ENCODE measurements at places on chromosomes 12 and 14.

- no peak for DNase-seq
Observed at GRCh38 chr14:53790731-53791500, 165.7 kb downstream of the BMP4 start.

DNA sequence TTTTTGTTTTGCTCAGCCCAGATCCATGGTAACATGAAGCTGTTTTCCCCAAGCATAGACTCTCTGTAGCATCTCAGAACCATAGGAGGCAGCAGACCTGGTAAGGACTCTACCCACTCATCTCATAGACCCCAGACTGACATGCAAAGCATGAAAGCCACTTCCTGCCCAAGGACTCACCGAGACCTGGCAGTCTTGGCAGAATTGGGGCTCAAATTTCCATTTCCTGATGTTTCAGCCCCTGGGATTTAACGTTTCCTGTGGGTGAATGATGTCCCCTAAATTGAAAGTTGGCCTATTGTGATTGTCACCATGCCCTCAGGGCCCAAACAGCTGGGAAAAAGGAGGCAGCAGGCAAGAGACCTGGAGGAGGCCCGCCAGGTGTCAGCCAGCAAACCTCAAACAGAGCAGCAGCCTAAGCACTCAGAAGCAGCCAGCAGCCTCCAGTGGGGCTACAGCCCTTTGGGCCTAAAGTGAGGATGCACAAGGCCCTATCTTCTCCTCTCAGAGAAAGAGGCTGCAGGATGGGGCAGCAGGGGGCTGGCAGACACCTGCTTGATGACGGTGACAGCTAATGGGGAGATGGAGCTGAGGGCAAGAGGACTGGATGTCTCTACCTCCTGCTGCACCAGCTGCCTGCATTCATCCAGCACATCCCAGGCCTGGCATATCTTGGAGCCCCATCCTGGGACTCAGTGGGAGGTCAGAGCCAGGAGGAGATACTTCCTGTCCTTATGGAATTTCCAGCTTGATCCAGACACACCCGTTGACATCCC is 8.5 kb downstream of the KRT85 start:
- DNase-seq: no peak

DNA sequence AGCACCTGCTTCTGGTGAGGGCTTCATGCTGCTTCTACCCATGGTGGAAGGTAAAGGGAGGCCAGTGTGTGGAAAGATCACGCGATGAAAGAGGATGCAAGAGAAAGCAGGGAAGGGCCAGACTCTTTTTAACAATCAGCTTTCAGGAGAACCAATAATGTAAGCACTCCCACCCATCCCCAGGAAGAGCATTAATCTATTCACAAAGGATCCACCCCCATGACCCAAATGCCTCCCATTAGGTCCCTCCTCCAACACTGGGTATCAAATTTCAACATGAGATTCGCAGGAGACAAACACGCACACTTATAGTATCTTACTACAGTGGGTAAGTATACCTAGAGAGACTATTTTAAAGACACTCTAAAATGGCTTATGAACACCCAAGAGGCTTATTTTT is 80.5 kb upstream of the TMCC3 start:
- no peak for DNase-seq

GRCh38 chr14:28661171-28661772 is 105.3 kb upstream of the FOXG1 start:
- DNase-seq: no peak

- DNase-seq: no peak
Observed at GRCh38 chr12:46174919-46175318, 93.9 kb downstream of the SLC38A1 start.

GRCh38 chr14:58138714-58139482 is 13.1 kb downstream of the ARMH4 start:
- DNase-seq: peak; percentile 68

GRCh38 chr12:101935890-101936746 is 58.7 kb downstream of the DRAM1 start:
- DNase-seq: no peak

DNA sequence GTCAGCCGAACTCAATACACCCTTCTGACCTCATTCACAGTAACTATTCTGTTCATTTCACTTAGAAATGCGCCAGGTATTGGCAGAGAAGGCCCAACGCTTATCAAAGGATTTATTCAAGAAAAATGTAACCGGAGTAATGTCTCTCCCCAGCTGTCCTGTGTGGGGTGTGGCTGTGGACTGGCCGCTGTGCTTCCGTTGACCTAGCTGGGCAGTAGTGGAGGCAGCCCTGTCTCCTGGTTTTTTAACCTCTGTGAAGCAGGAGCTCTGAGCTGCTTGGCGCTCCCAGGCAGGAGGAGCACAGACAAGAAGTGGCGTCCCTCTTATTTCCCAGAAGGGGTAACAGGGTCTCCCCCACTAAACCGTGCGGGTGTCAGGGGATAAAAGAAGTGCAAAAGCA is 85.2 kb downstream of the ESR2 start:
- DNase-seq: no peak

GRCh38 chr14:54470701-54471100 is 18.1 kb downstream of the GMFB start:
- no peak for DNase-seq

GRCh38 chr14:74979442-74980397 is 23.0 kb upstream of the EIF2B2 start:
- no peak for DNase-seq

DNA sequence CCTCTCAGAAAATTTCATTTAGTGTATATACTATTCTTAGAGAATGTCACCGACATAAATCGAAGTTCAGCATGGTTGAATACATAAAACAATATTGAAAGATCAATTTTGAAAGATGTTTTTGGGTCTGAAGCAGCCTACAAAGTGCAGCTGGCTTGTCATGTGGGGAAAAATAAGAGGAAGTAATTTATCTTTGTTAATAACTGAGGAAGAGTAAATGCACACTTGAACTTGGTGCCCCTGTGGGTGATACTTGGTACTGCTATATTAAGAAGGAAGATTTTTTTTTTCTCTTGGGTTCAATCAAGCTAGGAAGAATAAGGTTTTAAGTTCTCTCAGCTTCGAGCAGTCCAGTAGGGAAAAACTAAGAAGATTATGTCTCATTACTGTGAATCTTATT is 661.3 kb downstream of the RPL10L start:
- no peak for DNase-seq

DNA sequence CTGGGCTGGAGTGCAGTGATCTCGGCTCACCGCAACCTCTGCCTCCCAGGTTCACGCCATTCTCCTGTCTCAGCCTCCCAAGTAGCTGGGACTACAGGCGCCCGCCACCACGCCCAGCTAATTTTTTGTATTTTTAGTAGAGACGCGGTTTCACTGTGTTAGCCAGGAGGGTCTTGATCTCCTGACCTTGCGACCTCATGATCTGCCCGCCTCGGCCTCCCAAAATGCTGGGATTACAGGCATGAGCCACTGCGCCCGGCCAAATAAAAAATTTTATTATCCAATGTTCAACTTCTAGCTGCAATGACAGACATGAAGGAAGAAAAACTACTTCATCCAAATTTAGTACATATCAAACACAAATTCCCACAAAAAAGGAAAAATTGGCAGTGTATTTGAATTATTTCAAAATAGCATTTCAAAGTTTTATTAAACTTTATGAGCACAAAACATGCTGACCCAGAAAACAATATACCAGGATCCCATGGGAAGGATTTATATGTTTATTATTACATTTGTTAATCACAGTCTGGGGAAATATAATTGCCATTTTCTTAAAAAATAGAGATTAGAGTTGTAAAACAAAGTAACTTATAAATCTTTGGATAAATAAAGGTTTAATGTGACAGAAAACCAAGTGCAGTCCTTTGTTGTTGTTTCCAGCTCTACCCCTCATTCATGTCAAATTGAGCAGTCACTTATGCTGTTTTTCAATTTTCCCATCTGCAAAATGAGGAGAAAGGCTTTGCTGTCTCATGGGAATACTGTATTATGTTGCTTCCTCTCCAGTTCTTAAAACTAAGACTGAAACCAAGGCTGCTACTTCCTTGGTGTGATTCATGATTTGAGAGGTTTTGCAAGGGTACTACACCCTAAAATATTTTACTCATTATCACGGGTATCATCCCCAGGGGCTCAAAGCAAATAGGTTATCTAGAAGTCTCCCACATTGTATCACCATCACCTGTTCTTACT is 155.2 kb upstream of the AVPR1A start:
- no peak for DNase-seq

GRCh38 chr14:63268771-63269170 is 50.0 kb downstream of the GPHB5 start:
- DNase-seq: no peak

- no peak for DNase-seq
Observed at GRCh38 chr14:104549536-104550339, 29.8 kb upstream of the C14orf180 start.

- peak; percentile 75 for DNase-seq
Observed at GRCh38 chr12:122080149-122081082, 1.9 kb downstream of the MLXIP start.

DNA sequence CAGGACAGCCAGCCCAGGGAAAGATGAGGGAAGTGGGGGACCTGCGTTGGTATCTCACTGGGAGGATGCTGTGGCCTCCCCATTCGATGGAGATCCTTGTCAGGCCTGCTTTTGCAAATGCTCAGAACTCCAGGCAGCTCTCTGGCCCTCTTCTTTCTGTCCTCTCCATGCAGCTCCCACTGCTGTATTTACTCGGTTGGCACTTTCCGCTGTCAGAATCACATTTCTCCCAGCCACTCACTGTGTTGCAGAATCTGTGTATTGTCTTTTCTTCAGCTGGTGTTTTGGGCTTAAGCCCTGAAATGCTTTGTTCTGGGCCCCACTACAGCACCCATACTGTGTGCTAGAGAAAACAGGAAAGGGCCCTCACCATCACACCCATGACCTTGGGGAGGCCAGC is 401.1 kb downstream of the RGS6 start:
- DNase-seq: no peak

- DNase-seq: no peak
Observed at GRCh38 chr12:132734206-132734605, 23.6 kb downstream of the PGAM5 start.

DNA sequence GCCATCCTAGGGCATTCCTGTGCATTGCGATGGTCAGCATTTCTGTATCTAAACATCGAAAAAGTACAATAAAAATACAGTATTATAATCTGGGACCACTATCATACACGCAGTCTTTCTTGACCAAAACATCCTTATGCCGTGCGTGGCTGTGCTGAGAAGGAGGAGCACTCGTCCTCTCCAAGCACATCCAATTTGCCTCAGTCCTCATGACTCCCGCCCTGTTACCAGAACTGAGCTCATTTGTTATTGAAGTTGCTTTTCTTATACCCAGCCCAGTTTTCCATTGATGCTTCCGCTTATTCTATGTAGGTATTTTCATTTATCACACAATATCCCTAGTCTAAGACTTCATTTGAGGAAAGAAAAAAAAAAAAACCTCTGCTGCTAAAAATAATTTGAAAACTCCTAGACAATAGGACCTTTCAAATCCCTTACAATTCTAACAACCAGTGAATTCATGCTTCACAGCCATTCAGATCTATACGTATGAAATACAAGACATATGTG is 236.9 kb upstream of the PLEKHG7 start:
- DNase-seq: no peak

- no peak for DNase-seq
Observed at GRCh38 chr12:47722136-47722834, 3.0 kb downstream of the ENDOU start.

- no peak for DNase-seq
Observed at GRCh38 chr14:24632336-24632735, 1.7 kb downstream of the GZMB start.

DNA sequence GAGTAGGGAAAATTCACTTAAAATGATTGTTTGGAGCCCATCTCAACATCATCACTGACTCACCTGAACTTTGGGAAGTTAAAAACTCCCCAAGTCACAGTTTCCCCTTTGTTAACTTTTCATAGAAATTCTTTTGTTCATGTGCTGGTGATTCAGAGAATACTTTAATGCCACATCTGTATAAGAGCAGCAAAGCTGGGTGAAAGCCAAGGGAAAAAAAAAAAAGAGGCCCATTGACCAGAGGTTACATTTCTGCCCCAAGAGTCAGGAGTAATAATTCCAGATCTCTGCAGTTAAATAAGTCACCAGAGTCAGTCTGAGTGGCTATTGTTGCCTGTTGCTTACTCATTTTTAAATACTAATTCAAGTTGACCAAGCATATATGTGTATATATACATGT is 136.4 kb upstream of the LGR5 start:
- DNase-seq: no peak

GRCh38 chr12:124040291-124040690 is 67.3 kb downstream of the ZNF664 start:
- DNase-seq: no peak

DNA sequence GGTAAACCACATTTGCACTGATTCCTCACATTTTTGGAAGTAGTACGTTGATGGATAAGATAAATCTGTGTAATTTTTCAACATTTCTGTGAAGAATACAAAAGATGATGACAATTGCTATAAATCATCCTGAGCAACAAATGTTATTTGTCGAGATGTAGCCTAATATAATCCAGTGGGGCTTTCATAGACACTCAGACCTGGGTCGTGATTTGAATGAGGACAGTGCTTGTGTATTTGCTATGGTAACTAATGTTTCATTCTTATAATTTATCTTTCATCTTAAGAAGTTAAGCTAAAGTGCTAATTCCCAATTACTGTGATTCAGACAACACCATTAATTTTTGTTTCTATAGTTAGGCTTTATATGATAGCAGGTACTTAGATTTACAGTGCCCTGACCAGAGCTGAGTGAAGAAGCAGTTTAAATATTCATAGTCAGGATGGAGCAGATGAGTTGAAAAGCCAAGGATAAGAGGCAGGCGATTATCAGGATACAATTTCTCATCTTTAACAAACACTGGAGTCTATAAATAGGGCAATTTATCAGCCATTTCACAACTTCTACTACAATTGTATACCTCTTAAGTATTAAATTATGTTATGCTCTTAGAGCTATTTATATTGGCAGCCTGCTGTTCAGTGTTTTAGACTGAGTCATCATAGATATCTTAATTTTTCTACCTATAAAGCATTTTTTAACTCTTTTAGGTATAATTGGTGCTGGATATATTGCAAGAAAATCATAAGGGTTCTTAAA is 359.9 kb downstream of the TRHDE start:
- DNase-seq: no peak

GRCh38 chr14:52032204-52032801 is 36.6 kb downstream of the NID2 start:
- no peak for DNase-seq

DNA sequence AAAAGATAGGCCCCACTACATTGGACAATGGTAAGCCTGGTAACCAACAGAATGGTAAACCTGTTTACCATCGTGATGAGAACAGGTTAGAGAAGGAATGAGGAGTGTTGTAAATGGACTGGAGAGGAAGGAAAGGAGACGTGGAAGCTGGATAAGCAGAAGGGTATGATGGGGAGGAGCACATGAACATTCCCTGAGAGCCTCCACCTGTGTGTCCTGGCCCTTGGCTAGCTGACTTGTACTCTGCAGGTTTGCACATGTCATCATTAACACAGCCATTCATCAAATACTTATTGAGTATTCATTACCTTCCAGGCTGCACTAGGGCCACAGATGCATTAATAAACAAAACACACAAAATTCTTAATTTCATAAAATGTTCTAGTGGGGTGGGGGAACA is 4.3 kb upstream of the IL26 start:
- no peak for DNase-seq

Data from erythroblast (primary cell).